ENCODE measurements at places on chromosomes 3 and 15.

DNA sequence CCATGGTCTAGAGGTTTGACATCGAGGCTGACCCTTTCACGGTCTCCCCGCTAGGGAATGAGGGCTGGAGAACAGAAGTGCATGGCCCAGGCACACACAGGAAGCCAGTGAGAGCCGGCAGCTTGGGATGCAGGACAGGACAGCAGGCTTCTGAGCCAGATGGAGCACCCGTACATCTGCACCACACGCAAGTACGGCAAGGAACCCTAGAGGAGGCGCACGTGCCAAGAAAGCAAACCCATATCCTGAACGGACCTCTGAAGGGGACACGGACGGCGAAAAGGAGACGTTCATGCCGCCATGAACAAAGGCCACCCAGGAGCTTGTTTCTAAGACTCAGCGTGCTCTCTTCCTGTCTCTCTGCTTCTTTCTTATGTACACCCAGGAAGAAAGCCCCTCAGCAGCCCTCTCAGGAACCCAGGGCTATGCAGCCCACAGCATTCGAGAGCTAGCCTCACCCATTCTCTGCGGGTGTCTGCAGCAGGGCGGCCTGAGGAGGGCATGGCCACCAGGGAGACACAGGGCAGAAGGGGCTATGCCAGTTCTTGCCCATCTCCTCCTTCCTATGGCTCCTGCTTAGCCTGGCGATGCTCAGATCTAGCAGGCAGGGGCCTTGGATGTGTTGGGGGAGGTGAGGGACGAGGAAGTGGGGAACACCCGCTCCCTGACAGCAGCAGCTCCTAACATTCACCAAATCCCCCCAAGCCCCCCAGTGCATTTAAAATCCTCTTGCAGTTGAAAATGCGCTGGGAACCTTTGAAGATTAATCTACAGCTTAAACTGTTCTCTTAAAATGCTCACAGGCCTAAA is 81.3 kb downstream of the PCSK6 start:
- DNase-seq, result no peak

- DNase-seq, result no peak
Measured at GRCh38 chr15:80870893-80871292, 91.7 kb downstream of the CEMIP start.

GRCh38 chr3:186466391-186466974 is 77.7 kb downstream of the CRYGS start:
- no peak for DNase-seq

DNA sequence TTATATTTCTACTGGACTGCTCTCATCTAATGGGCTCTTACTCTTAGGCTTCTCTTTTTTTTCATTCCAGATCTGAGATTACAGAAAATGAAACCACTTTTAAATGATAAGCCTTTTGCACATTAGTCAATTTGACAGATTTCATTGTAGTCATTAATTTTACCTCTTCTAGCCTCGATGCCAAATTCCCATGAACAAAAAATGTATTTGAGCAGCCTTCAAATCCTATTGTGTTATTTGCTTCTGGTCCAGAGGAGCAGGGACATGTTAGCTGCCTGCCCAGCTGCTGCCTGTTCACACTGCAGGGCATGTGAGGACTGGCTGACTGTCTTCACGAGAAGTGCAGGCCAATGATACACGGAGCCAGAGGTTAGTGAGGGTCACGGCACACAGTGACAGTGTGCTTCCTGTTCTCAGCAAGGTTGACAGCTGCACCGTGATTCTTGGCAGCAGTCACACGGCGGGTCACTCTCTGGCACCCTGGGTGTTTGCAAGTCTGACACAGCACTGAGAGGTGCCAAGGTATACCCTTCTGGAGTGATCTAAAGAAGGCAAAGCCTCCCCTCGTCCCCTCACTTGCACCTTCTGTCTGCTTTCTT is 40.8 kb downstream of the KAT2B start:
- DNase-seq, result peak; percentile 2

- no peak for DNase-seq
Measured at GRCh38 chr3:32842987-32843386, 25.2 kb downstream of the TRIM71 start.

DNA sequence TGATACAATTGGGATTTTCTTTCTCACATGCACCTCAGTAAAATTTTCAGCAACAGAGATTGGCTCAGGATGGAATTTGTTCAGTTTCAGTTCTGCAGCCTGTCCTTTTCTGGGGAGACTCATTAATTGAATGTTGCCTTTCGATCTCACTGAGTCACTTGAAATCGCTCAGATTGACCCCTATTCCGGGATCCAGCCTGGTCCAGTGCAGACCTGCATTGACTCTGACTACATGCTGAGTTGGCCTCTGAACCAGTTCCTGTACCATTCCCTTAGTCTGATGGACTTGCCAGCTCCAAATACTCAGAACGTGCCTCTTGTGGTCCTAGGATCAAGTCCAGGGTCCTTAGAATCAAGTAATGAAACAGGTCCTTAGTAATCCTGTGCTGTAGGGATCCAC is 9.4 kb downstream of the IGF1R start:
- no peak for DNase-seq

DNA sequence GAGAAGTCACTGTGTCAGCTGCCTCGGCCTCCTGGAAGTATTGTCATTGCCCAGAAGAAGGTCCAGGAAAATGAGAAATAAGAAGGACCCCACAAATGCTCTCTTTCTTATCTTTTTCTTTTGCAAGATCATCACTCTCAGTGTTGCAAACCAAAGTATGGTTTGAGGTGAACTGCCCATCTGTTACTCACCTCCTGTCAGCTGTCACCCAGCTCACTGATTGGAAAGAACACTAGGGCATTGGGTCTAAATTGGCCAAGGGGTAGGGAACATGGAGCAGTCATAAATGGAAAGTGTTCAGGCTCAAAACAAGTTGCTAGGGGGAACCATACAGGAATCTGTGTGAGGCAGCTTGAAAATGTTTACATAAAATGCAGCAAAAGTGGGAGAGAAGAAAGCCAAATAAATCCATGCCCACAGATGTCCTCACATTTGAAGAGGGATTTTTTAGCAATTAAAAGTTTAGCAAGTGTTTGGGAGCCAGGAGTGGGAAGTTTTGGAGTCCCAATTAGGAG is 431.2 kb upstream of the THBS1 start:
- DNase-seq, result no peak

GRCh38 chr15:58985443-58985842 is 2.0 kb upstream of the RNF111 start:
- no peak for DNase-seq

- DNase-seq, result no peak
Measured at GRCh38 chr3:15496341-15496664, 25.2 kb downstream of the COLQ start.

DNA sequence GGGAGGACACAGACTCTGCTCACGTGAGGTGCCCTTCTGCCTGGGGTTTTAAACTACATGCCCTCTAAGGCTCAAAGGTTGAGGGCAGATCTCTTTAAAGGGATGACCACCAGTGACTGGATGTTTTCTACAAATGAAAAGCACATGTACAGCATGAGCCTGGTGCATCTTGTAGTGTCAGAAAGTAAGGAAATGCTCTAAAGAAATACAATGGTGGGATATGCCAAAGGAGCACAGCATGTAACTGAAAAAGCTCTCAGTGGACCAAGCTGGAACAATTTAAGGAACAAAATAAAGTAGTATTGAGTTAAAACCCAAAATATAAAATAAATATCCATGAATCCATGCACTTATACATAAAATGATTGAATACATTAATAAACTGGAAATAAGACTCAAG is 78.3 kb upstream of the SEMA6D start:
- DNase-seq, result no peak

All from stimulated activated CD8-positive, alpha-beta memory T cell treated with anti-CD3 and anti-CD28 coated beads, Interleukin-4, amount 100 ng/mL, for 4 hours (primary cell).